ENCODE measurements at places on chromosomes 1 and 21.

- DNase-seq = no peak
These were observed 235.7 kb upstream of the RAB4A start for GRCh38 chr1:229035054-229035747.

DNA sequence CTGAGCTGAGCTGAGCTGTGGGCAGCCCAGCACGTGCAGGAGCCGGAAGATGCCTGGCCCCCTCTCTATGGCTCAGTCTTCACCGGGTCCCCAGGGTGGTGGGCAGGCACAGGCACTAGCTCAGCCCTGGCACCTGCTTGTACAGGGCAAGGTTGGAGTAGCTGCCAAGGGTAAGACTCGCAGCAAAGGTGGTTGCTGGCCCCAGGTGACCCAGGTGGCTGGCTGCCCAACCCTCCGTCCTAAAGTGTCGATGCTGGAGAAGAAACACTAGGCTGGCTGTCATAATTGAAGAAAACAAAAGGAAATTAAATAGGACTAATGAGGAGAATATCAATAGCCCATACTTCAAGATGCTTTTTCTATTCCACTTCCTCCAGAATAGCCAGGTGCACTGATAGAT, 77.1 kb upstream of the ACTL8 start:
- DNase-seq = no peak

GRCh38 chr1:181179279-181179986, 90.9 kb downstream of the IER5 start:
- DNase-seq = no peak

DNA sequence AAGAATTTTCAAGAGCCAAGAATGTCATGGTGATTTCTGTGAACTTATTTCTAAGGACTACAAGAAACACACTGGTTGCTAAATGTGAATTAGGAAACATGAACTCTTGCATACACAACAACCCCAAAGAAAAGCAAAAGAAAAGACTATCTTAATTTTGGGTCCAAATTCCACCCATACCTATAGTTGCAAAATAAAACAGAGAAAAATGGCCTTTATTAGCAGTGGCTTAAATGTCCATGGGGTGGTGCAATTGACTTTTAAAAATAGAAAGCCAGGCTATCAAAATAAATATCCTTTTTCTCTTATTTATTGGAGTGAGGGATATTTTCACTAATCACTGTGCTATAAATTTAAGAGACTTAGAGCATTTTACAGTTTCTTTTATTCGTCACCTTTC, 80.9 kb upstream of the DPYD start:
- DNase-seq = no peak

GRCh38 chr1:51669816-51670215, 52.9 kb downstream of the OSBPL9 start:
- DNase-seq = no peak

DNA sequence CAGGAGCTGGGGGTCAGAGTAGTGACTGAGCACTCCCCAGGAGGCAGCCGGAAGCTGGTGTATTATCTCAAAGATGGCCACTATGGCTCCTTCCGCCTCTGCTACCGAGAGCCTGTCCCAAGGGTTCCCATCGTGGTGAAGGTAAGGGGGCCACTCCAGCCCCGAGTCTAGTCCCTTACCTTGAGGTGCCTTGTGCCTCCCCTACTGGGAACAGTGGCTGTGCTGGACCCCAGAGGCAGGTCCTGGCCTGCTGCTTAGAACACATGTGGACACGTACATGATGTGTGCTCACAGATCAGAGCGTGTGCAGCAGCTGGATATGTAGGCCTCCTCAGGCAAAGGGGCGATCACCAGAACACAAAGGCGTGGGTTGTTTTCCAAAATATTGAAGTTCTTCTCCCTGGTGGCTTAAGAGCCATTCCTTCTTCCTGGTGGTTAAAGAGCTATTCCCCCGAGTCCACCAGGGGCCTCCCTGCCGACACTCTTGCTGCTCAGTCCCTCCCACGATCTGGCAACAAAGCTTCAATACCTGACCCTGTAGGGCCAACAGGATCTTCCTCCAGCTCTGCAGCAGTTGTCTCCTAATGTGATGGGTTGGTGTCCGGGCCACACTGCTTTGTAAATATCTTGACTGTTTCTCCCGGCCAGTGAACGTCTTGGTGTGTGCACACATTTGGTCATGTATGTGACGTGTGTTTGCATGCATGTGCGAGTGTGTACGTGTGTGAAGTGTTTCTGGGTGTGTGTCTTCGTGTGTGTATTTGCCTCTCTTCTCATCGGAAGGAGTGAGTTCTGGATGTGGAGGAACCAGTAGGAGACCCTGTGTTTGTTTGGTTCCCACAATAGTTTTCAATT, 68.4 kb upstream of the TINAGL1 start:
- DNase-seq = no peak

Data from Calu3 (cell line).